Activated CD4-positive, alpha-beta T cell treated with anti-CD3 and anti-CD28 coated beads, Interleukin-2, amount 10 ng/mL, durations not matched to agents 7 days and 5 days (primary cell): ENCODE measurements at places on chromosomes 7 and 10. TPM values are rescaled to one million over a fixed set of nuclear protein-coding genes. Genes with fewer than 3 reads are reported as not detected.

DNA sequence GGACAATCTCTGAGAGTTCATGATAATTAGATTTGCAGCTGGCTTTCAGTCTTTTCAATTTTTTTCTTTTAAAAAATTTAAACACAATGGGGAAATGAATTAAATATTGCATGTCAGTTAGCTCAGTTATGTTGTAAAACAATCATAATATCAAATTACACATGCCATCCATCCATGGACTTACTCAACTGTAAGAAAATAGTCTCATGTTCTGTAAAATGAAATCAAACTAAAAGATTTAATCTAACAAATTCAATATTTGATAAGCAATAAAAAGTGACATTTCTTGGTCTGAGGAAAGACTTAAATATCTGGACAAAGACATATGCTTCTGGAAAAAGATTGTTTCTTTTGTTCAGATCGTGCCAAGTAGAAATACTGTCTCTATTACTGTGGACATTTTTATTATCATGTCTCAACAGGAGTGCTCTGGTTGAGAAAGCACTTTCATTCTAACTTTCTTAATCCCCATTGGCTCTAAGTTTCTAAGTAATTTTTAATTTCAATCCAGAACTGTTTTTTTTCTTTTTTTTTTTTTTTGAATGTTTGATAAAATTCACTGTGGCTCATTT, 179.2 kb upstream of the FAM3C start:
- H3K4me1 ChIP-seq: no peaks in the 10 kb centered on the region
- H3K27ac ChIP-seq: no peak overlapping the region
- no peaks in the 10 kb centered on the region for H3K36me3 ChIP-seq

- no peaks in the 10 kb centered on the region for H3K27me3 ChIP-seq
- H3K36me3 ChIP-seq: no peaks in the 10 kb centered on the region
- peaks cover 19% of the 10 kb centered on the region for H3K4me1 ChIP-seq
- DNase-seq: no peak
Observed at GRCh38 chr10:114650266-114650665, 7.8 kb downstream of the ABLIM1 start.

- no peaks in the 10 kb centered on the region for H3K27me3 ChIP-seq
- H3K4me3 ChIP-seq: no peak overlapping the region
- H3K4me1 ChIP-seq: no peaks in the 10 kb centered on the region
Observed at GRCh38 chr10:67969875-67970274, 85.4 kb downstream of the SIRT1 start.

- H3K27me3 ChIP-seq: peaks cover 28% of the 10 kb centered on the region
- no peak overlapping the region for H3K4me3 ChIP-seq
- no peak overlapping the region for H3K27ac ChIP-seq
- no peaks in the 10 kb centered on the region for H3K36me3 ChIP-seq
- DNase-seq: no peak
Observed at GRCh38 chr10:101172741-101173140, 41.6 kb downstream of the TLX1 start.

DNA sequence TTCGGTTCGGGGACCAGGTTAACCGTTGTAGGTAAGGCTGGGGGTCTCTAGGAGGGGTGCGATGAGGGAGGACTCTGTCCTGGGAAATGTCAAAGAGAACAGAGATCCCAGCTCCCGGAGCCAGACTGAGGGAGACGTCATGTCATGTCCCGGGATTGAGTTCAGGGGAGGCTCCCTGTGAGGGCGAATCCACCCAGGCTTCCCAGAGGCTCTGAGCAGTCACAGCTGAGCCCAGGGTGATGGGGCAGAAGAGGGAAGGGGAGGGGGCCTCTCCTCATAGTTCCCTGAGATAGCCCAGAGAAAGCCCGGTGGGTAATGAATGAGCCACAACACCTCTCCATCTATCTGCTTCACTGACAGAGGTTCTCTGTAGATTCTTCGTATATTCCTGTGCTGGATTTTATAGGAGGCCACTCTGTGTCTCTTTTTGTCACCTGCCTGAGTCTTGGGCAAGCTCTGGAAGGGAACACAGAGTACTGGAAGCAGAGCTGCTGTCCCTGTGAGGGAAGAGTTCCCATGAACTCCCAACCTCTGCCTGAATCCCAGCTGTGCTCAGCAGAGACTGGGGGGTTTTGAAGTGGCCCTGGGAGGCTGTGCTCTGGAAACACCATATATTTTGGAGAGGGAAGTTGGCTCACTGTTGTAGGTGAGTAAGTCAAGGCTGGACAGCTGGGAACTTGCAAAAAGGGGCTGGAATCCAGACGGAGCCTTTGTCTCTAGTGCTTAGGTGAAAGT, 16.4 kb downstream of the PRSS2 start:
- no peaks in the 10 kb centered on the region for H3K27me3 ChIP-seq
- peak overlapping the region; percentile 88 for H3K4me3 ChIP-seq
- no peak for DNase-seq
- peak overlapping the region; percentile 100 for H3K27ac ChIP-seq
- peaks cover 12% of the 10 kb centered on the region for H3K4me1 ChIP-seq
- peaks cover 53% of the 10 kb centered on the region for H3K36me3 ChIP-seq

GRCh38 chr10:92241158-92241500, 49.7 kb downstream of the CPEB3 start:
- H3K36me3 ChIP-seq: peaks cover 19% of the 10 kb centered on the region
- H3K4me3 ChIP-seq: peak overlapping the region; percentile 80
- no peak overlapping the region for H3K27ac ChIP-seq
- no peak for DNase-seq
- peaks cover 34% of the 10 kb centered on the region for H3K4me1 ChIP-seq
- peaks cover 15% of the 10 kb centered on the region for H3K27me3 ChIP-seq

- H3K27me3 ChIP-seq: no peaks in the 10 kb centered on the region
- H3K4me3 ChIP-seq: no peak overlapping the region
- no peak for DNase-seq
- H3K36me3 ChIP-seq: no peaks in the 10 kb centered on the region
- no peaks in the 10 kb centered on the region for H3K4me1 ChIP-seq
Observed at GRCh38 chr10:19480353-19480752, 335.9 kb upstream of the PLXDC2 start.

DNA sequence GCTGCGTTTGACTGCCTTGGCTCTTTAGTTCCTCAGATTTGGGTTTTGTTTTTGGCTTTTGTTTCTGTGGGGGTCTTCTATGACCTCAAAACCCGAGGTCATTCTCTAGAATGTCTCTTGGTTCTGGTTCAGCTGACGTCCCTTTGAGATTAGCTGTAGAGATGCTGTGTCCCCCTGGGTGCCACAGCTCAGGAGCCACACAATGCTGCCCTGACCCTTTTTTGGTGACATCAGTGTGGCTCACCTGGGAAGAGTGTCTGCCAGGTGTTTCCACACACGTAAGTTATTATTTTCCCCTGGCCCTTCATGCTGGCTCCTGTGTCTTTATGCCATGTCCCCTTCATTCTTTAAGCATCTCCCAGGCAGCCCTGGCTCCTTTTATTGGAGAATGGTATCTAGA, 89.8 kb upstream of the DDC start:
- no peak overlapping the region for H3K27ac ChIP-seq
- DNase-seq: no peak
- no peak overlapping the region for H3K4me3 ChIP-seq
- no peaks in the 10 kb centered on the region for H3K36me3 ChIP-seq

DNA sequence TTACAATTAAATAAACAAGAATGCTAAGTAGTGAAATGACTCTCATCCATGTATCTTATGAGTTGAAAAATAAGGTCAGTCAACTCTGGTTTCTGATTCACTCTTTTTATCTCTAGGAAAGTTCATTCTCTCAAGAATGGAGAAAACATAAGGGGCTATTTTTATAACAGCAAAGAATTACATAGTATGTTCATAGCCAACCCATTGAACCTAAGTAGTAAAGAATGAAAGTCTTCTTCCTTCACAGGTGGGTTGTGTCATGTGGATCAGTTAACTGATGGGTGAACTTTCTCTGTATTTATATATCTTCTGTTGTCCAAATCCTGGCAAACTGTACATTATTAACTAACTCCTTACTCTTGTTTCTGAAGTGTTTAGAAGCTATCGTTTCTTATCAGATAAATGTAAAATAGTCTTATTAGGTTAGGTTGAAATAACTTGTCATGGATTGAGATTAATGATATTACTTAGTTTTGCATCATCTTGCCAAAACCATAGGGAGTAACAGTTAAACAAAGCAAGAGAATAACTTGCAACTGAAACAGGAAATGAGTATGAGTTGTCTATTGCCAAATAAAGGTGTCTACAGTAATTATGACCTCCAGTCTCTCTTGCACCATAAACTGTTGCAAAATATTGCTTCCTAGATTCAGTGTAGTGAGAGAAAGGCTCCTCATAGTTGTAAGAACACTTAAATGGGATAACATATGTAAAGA, 86.8 kb downstream of the ANKRD7 start:
- no peak for DNase-seq
- H3K36me3 ChIP-seq: peaks cover 2% of the 10 kb centered on the region
- H3K27ac ChIP-seq: no peak overlapping the region
- peaks cover 6% of the 10 kb centered on the region for H3K27me3 ChIP-seq

DNA sequence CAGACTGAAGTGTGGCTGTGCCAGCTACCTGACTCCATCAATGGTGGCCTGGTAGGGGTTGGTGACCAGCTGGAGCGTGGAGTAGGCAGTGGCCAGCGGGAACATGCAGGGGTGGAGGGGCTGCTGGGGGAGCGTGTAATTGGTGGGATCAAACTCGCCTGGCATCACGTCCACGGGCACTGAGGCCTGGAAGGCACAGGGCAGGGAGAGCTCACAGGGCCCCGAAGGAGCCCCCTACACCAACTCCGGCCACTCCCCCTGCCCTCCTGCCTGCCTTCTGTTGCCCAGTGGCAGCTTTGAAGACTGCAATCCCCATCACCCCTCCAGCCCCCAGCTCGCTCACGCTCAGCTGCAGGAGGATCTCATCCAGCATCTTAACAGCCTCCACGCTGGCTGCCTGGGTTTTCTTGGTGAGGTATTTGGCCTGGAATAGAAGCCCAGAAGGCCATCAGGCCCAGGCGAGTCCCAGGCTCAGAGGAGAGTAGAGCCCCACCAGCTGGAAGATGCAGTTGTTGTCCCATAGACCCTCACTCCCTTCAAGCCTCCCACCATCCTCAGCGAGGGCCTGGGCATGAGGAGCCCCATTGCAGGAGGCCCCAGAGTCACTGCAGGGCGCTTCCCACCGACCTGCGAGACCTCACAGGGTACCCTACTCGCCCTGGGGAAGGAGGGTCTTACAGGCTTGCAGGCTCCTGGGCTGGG, 7.1 kb downstream of the POLD2 start:
- DNase-seq: no peak
- H3K27me3 ChIP-seq: no peaks in the 10 kb centered on the region
- no peak overlapping the region for H3K27ac ChIP-seq
- H3K36me3 ChIP-seq: peaks cover 25% of the 10 kb centered on the region

DNA sequence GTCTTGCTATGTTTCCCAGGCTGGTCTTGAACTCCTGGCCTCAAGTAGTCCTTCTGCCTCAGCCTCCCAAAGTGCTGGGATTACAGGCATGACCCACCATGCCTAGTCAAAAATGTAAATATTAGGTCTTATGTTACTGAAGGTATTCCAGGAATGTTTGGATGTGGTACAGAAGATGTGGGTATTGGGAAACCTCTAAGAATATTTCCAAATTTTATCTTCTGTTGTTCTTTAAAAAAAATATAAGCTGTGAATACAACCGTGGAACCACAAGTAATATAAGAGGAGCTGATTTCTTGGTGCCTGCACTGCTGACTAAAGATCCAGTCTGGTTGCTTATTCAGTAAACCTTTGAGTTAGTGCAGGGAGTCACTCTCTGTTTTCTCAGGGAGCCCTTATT, 178.3 kb downstream of the AUTS2 start:
- H3K36me3 ChIP-seq: no peaks in the 10 kb centered on the region
- H3K27me3 ChIP-seq: no peaks in the 10 kb centered on the region
- H3K4me1 ChIP-seq: no peaks in the 10 kb centered on the region

DNA sequence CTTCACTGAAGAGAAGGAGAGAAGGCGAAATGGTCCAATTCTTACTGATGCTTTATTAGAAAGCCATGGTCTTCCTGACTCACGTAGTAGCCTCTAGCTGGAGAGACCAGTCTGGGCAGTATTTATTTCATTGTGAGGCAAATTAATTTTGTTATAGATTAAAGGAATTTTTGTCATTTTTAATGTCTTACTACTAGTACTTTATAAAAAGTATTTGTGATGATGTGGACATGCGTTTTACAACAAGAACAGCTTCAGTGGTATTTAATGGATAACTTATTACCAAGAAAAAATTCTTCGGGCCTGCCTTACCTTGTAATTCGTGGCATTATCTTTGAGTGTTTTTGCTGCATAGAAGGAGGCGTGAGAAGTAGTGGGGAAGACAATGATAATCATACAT, 339.4 kb upstream of the SHH start:
- no peak overlapping the region for H3K27ac ChIP-seq
- H3K4me1 ChIP-seq: no peaks in the 10 kb centered on the region
- no peak for DNase-seq
- peaks cover 2% of the 10 kb centered on the region for H3K27me3 ChIP-seq
- no peaks in the 10 kb centered on the region for H3K36me3 ChIP-seq
- no peak overlapping the region for H3K4me3 ChIP-seq

- peaks cover 74% of the 10 kb centered on the region for H3K36me3 ChIP-seq
- no peak for DNase-seq
- H3K4me1 ChIP-seq: peaks cover 76% of the 10 kb centered on the region
- H3K4me3 ChIP-seq: no peak overlapping the region
- no peaks in the 10 kb centered on the region for H3K27me3 ChIP-seq
Observed at GRCh38 chr10:62023329-62023728, 121.8 kb downstream of the ARID5B start.

- peaks cover 44% of the 10 kb centered on the region for H3K27me3 ChIP-seq
- DNase-seq: no peak
- no peaks in the 10 kb centered on the region for H3K36me3 ChIP-seq
- no peak overlapping the region for H3K4me3 ChIP-seq
- no peak overlapping the region for H3K27ac ChIP-seq
- H3K4me1 ChIP-seq: no peaks in the 10 kb centered on the region
Observed at GRCh38 chr10:79883986-79884385, 57.4 kb downstream of the NUTM2E start.

DNA sequence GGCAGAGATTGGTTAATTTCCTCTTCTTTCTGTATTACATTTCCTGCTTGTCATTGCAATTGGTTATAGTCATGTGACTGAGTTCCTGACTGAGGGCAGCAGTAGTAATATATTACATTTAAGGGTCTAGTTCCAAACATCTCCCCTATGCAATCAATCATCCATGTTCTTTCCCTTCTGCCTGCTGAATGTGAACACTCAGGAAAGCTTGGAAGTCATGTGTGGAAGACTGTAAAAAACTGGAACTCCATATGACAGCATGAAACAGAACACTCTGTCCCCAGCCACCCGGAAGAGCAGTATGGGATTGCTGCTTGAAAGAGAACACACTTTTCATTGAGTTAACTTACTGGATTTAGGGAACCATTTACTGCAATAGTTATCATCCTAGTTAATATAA, 459.7 kb upstream of the SEMA3A start:
- H3K4me3 ChIP-seq: no peak overlapping the region
- no peak for DNase-seq
- no peaks in the 10 kb centered on the region for H3K4me1 ChIP-seq
- no peaks in the 10 kb centered on the region for H3K27me3 ChIP-seq
- H3K27ac ChIP-seq: no peak overlapping the region

GRCh38 chr7:102407910-102408309, 11.7 kb downstream of the PRKRIP1 start:
- H3K4me1 ChIP-seq: peaks cover 19% of the 10 kb centered on the region
- H3K36me3 ChIP-seq: peaks cover 63% of the 10 kb centered on the region
- no peak overlapping the region for H3K27ac ChIP-seq
- no peak for DNase-seq
- no peaks in the 10 kb centered on the region for H3K27me3 ChIP-seq
- H3K4me3 ChIP-seq: no peak overlapping the region

- no peak overlapping the region for H3K27ac ChIP-seq
- DNase-seq: no peak
- H3K4me1 ChIP-seq: no peaks in the 10 kb centered on the region
- no peak overlapping the region for H3K4me3 ChIP-seq
- H3K27me3 ChIP-seq: no peaks in the 10 kb centered on the region
- H3K36me3 ChIP-seq: no peaks in the 10 kb centered on the region
Observed at GRCh38 chr7:121882731-121883130, 9.8 kb downstream of the PTPRZ1 start.

The SEC61A2 gene
- total RNA-seq: 7.9 TPM

The NCF1 gene
- 2.4 TPM for total RNA-seq
